ENCODE measurements at places on chromosomes 6 and 20.

- no peak for DNase-seq
Observed at GRCh38 chr6:109301418-109301817, 80.8 kb downstream of the CD164 start.

- no peak for DNase-seq
Observed at GRCh38 chr20:36043892-36044515, 75.6 kb downstream of the CNBD2 start.

DNA sequence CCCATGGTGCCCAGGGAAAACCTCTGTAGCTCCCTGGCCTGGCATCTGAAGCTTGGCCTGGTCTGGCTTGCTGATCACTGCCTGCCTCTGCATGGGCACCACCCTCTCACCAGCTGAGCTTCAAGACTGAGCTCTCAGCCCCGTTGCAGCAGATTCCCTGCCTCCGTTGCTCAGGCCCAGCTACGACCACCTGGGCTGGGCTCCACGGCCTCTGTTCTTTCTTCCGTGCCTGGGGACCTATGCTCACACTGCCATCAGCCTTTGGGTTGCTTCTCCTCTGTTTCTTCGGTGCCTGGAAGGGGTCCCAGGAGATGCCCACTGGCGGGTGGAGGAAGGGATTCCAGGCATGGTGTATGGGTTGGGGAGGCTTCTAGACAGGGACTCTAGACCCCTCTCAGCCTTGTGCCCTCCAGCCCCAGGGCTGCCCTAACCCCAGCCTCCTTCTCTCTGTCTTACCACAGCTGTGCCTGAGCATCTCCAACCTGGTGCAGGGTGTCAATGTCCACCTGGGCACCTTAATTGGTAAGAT is 9.1 kb downstream of the BPIFB2 start:
- DNase-seq: no peak

- DNase-seq: peak; percentile 99
Observed at GRCh38 chr20:3420211-3420707, 12.8 kb upstream of the DNAAF9 start.

- DNase-seq: no peak
Observed at GRCh38 chr6:169014211-169015197, 239.1 kb downstream of the THBS2 start.

- no peak for DNase-seq
Observed at GRCh38 chr20:11083841-11084240, 410.0 kb upstream of the JAG1 start.

- no peak for DNase-seq
Observed at GRCh38 chr6:127164036-127164435, 45.6 kb downstream of the RSPO3 start.

GRCh38 chr6:130847001-130847910 is 20.1 kb downstream of the SMLR1 start:
- DNase-seq: no peak

GRCh38 chr6:55953335-55953734 is 77.9 kb upstream of the BMP5 start:
- peak; percentile 36 for DNase-seq

GRCh38 chr20:16054985-16055384 is 518.3 kb downstream of the KIF16B start:
- DNase-seq: peak; percentile 29

DNA sequence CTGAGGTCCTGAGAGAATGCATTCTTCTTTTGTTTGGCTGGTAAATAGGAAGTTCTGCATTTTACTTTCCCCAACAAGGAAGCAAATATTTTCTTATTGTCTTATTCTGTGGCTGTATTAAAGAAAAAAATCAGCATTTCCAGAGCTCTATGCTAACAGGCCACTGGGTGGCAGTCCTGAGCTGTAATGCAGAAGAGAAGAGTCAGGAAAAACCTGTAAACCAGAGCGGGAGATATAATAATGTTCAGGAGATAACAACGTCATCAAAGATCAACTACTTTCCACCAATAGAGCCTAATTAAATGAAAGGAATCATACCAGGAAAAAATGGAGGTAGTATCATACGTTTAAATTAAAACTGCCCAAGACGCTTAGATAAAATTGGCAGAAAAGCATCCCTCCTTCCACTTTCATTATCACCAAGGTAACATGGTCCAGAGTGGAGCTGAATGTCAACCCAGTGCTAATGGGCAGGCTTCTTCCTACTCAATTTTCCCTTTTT is 55.6 kb upstream of the CARMIL1 start:
- DNase-seq: peak; percentile 67

- no peak for DNase-seq
Observed at GRCh38 chr6:111757342-111757741, 115.9 kb downstream of the FYN start.

DNA sequence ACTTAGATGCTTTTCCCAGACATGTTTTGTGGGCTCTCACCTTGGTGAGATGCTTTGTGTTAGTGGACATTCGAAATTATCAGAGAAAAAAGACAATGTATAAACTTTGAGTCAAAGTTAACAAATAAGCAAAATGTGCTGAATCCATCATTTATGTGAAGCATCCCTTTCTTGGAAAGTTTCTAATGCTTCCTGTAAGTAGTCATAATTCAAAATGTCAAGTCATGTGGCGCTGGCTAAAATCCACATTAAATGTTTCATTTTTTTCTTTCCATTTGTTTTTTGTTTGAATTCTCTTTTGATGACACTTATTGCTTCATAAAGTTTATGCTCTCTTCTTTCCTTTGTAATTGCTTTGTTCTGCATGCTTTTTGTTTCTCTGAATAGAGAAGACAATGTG is 107.2 kb upstream of the CENPW start:
- DNase-seq: no peak

DNA sequence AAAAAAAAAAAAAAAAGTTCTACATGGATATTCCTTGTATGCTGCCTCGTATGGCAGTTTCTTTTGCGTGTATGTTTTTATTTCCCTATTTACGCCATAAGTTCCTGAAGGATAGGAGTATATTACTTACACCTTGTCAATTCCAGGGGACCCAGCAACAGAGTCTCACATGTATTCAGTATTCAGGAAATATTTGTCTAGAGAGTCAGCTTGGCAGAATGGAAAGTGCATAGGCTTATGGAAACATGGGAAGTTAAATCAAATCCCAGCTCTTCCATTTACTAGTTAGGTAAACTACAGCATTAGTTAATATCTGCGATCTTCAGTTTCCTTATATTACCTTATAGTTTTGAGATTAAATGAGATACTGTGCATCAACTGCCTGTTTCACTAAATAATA is 51.1 kb upstream of the SLC22A16 start:
- DNase-seq: no peak

DNA sequence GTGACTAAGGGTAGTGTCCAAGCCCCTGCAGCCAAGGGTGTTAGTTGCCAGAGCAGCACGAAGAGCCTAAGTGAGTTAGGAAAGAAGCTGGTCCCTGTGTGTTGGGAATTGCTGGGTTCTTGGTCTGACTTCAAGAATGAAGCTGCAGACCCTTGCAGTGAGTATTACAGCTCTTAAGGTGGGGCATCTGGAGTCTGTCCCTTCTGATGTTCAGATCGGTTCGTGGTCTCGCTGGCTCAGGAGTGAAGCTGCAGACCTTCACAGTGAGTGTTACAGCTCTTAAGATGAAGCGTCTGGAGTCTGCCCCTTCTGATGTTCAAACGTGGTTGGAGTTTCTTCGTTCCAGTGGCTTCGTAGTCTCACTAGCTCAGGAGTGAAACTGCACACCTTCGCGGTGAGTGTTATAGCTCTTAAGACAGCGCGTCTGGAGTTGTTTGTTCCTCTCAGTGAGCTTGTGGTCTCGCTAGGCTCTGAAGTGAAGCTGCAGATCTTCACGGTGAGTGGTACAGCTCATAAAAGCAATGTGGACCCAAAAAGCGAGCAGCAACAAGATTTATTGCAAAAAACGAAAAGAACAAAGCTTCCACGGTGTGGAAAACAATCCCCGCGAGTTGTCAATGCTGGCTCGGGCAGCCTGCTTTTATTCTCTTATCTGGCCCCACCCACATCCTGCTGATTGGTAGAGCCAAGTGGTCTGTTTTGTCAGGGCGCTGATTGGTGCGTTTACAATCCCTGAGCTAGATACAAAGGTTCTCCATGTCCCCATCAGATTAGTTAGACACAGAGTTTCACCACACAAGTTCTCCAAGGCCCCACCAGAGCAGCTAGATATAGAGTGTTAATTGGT is 31.8 kb downstream of the PXDC1 start:
- no peak for DNase-seq

DNA sequence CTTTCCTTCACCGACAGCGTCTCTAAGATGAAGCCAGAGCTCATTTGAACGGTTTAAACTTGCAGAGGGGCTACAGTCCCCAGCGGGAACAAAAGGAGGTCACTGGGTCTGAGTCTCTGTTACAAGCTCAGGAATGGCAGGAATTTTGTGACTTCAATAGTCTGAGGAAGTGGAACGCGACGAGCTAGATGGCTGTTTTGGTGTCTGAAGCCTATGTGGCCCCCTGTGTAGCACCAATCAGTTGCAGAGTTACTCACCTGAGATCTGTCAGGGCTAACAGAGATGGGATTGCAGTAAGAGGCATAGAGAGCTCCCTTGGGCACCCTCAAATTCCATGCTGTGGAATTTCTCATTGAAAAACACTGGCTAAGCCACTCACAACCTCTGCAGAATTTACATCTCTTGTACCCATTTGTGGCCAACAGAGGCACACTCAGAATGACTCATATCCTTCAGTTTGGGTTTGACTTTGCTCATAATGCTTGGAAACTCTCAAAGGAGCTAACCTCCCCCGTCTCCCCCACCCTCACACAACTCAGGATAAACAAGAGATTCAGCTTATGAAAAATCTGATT is 7.1 kb upstream of the TCP11 start:
- peak; percentile 84 for DNase-seq
